ENCODE measurements at places on chromosomes 7 and 10. TPM values are rescaled to one million over a fixed set of nuclear protein-coding genes. Genes with fewer than 3 reads are reported as not detected.

- peak overlapping the region; percentile 57 for H3K27ac ChIP-seq
- no peaks in the 10 kb centered on the region for H3K36me3 ChIP-seq
- H3K4me3 ChIP-seq, result no peak overlapping the region
- peaks cover 39% of the 10 kb centered on the region for H3K27me3 ChIP-seq
- DNase-seq, result peak; percentile 43
Measured at GRCh38 chr10:43261578-43262396, 5.1 kb downstream of the RASGEF1A start.

The PNLIPRP2 gene
- total RNA-seq, result not detected

The RTKN2 gene
- 27.5 TPM for total RNA-seq

DNA sequence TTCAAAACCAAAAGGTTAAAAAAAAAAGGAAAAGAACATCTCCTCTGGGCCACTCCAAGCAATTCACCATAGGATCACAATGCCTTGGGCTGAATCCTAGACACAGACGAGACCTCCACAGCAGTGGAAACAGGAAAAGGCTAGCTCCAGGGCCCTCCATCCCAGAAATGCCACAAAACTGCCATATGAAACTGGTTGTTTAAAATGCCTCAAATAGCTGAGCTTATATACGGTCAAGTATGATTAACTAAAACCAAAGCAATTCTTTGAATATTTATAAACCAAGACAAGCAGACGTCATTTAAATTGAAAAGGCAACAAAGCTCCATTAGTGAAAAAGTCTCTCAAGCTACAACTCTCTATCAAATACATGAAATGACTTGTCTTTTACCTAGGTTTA is 63.1 kb downstream of the DOCK4 start:
- H3K4me1 ChIP-seq, result peaks cover 8% of the 10 kb centered on the region
- no peak overlapping the region for H3K4me3 ChIP-seq
- no peaks in the 10 kb centered on the region for H3K36me3 ChIP-seq
- no peak for DNase-seq

GRCh38 chr7:44761207-44762161 is 12.8 kb downstream of the ZMIZ2 start:
- peaks cover 6% of the 10 kb centered on the region for H3K36me3 ChIP-seq
- H3K27ac ChIP-seq, result no peak overlapping the region
- no peak for DNase-seq
- H3K27me3 ChIP-seq, result no peaks in the 10 kb centered on the region
- no peak overlapping the region for H3K4me3 ChIP-seq

DNA sequence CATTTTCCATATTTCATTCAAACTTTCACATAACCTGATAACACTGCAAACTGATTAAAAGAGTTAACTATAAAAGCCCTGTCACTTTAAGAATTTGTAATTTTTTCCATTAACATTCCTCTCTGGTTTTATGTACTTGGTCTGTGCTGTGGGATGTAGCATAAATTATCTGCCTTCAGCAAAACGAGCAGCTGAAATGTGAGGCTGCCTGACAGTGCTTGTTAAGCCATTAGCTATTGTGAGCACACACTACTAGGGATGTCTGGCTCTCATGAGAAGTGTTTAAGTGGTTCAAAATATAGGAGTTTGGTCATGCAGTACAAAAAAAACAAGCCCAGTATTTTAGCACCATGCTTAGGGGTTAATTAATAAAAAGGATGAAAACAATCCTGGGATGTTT is 63.0 kb downstream of the HOXA1 start:
- peaks cover 14% of the 10 kb centered on the region for H3K4me1 ChIP-seq
- no peak overlapping the region for H3K4me3 ChIP-seq
- H3K27me3 ChIP-seq, result peaks cover under 1% of the 10 kb centered on the region
- H3K27ac ChIP-seq, result no peak overlapping the region

DNA sequence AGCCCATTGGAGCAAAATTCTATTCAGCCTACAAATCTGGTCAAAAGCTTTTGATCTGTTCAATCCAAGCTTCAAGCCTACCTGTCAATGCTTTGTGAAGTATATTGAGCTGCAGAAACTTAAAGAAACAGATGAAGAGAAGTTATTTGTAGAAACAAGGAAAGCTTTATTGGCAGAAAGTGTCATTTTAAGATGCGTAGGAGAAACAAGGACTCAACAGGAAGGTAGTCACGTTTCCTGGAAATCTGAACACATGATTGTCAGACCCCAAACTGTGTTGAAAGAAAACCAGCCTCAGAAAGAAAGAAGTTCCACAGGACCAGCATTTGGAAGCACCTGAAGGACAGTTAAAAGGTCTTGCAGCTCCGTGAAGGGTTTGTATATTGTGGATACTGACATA is 34.8 kb upstream of the PURB start:
- H3K27ac ChIP-seq, result no peak overlapping the region
- H3K27me3 ChIP-seq, result peaks cover 13% of the 10 kb centered on the region
- H3K4me1 ChIP-seq, result peaks cover under 1% of the 10 kb centered on the region
- no peaks in the 10 kb centered on the region for H3K36me3 ChIP-seq

DNA sequence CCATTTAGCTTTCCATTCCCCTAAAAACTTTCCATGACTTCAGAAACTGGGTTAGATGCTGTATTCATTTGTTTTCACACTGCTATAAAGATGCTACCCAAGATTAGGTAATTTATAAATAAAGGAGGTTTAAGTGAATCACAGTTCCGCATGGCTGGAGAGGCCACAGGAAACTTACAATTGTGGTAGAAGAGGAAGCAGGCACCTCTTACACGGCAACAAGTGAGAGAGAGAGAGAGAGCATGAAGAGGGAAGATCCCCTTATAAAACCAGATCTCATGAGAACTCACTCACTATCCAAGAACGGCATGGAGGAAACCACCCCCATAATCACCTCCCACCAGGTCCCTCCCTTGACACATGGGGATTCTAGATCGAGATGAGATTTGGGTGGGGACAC is 336.8 kb downstream of the TFEC start:
- H3K4me1 ChIP-seq, result no peaks in the 10 kb centered on the region
- H3K27me3 ChIP-seq, result no peaks in the 10 kb centered on the region
- H3K27ac ChIP-seq, result no peak overlapping the region
- DNase-seq, result no peak
- H3K4me3 ChIP-seq, result no peak overlapping the region

DNA sequence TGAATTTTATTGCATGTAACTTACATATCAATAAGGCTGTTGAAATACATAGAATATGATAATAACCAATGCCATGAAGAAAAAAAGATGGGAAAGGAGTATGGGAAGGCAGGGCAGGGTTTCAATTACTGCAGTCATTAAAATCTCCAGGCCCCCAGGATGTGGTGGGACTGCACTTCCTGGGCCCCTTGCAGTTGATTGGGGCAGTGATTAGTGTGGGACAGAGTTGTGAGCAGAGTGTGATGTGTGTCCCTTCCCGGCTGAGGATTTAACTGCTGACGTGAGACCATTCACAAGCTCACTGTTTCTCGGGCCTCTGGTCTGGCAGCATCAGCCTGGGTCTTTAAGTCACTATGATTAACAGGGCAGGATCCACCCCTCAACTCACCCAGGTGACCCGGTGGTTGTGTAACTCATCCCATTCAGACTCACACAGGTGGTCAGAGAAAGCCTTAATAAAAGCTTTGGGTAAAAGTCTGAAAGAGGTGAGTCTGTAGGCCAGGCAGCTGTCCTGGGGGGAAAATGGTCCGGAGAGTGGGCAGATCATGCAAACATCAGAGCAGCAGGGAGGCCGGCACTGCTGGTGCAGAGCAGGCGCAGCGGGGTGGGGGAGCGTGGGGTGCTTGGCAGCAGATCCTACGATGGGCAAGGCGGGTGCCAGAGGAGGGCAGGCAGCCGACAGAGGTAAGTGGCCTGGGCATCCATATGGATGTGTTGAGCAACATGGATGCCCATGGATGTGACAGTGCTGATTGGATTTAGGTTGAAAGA is 36.3 kb upstream of the WDFY4 start:
- no peaks in the 10 kb centered on the region for H3K36me3 ChIP-seq
- no peak overlapping the region for H3K4me3 ChIP-seq
- H3K27me3 ChIP-seq, result peaks cover 37% of the 10 kb centered on the region
- H3K27ac ChIP-seq, result no peak overlapping the region

All from neural crest cell (in vitro differentiated cells).